Naive thymus-derived CD4-positive, alpha-beta T cell (primary cell): ENCODE measurements at places on chromosomes 2 and 18.

- no peak for DNase-seq
These were observed 371.6 kb downstream of the HRH4 start for GRCh38 chr18:24831871-24832665.

- no peak for DNase-seq
These were observed 35.0 kb downstream of the TEX51 start for GRCh38 chr2:126933711-126934091.

DNA sequence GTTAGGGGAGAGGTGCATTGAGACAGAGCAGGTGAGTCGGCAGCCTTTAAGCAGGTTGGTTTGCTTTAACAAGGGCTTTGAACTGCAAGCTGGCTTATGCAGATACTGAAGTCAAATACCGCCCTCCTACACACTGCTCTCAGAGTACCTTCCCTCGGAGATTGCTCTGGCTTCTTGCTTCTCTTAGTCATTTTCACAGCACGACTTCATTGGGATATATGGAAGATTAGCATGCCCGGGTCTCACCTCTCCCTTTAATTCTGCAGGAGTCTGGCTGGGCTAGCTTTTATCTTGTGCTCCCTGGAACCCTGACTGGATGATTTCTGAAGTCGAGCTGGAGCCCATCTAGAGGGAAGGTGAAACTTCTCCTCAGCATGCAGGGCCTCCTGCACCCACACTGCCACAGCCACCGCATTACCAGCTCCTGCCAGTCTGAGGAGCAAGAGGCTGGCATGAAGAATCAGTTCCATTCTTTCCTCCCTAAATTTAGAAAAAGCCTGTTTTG, 395.5 kb upstream of the HNRNPA3 start:
- DNase-seq, result peak; percentile 12

GRCh38 chr18:43077510-43078308, 37.8 kb downstream of the RIT2 start:
- no peak for DNase-seq

DNA sequence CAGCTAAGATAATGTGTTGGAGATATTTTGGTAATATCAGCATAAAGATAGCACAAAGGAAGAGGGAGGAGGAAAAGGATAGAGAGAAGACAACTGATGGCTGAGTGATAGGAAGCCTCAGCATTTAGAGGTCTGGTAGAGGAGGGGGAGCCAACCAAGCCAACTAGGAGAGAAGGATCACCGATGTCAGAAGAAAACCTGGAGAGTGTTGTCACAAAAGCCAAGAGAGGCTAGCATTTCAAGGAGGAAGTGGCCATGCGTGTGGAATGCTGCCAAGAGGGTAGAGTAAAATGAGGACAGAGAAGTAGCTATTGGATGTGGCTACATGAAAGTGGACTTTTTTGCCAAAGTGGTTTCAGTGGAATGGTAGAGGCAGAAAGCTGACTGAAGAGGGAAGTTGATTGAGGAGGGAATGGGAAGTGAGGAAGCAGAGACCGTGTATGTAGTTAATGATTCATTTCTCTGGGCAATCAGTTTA, 34.3 kb downstream of the LCLAT1 start:
- no peak for DNase-seq

GRCh38 chr18:332721-333510, 65.1 kb upstream of the THOC1 start:
- DNase-seq, result no peak

DNA sequence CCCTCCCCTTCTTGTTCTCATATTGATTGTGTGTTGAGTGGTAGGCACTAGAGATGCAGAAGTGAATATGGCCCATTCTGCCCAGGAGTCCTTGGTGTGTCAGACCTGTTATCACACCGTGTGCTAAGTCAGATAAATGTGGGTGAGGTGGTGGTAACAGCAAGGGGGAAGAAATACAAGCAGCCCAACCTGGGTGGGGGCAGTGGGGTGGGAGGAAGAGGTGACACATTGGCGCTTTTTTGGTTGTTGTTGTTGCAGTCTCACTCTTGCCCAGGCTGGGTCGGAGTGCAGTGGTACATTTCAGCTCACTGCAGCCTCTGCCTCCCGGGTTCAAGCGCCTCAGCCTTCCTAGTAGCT, 12.8 kb downstream of the B3GNT2 start:
- no peak for DNase-seq

GRCh38 chr18:60987963-60988362, 345.3 kb upstream of the CDH20 start:
- DNase-seq, result no peak

- DNase-seq, result no peak
These were observed 75.4 kb upstream of the PGAP1 start for GRCh38 chr2:197001921-197002320.

DNA sequence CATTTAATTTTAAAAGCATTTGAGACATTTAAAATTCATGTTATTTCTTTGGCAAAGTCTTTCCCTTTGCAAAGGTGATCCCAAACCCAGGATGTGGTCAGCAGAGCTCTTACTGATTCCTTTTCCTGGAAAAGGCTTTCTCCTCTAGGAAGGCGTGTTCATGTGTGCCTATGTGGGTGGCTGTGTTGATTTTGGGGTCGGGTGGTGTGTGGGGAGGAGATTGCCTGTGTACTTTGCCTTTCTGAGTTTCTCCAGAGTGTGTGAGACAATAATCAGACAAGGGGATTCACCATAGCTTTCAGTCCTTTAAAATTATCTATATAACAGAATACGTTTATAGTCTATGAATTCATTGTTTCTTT, 173.2 kb downstream of the SOCS6 start:
- no peak for DNase-seq

- no peak for DNase-seq
These were observed 73.7 kb upstream of the DPP10 start for GRCh38 chr2:114368705-114369104.

DNA sequence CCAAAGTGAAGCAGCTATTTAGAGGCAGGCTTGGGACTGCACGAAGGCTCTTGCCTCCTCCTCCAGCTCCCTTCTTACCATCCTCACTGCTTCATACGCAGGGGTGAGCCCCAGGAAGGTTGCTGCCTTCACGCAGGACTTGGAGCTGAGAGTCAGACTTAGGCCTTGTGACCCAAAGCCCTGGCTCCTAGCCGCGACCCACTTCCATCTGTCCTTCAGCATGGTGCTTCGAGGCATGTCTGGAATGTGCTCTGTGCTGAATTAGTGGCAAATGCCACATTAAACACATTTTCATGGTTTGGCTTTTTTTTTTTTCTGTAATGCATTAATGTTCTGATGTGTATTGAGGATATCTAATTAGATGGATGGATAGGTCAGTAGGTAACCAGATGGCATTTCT, 37.5 kb downstream of the ITGB1BP1 start:
- DNase-seq, result no peak

DNA sequence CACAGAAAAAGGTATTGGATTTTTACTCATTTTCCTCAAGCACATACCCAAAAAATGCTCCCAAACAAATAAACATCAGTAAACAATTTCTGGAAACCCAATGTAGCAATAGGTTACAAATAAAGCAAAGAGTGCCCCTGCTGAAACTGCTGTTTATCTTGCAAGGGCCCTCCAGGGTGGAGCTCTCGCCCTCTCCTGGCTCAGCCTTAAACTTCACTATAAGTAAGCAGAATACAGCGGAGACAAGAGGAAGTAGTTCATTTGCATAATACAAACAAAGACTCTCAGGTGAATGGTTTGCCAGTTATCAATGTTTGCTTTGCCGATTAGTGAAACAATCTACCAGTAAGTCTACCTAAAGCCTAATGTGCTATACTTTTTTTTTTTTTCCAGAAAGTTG, 437.6 kb downstream of the DLGAP1 start:
- DNase-seq, result no peak

GRCh38 chr2:215751200-215751910, 262.0 kb downstream of the MREG start:
- no peak for DNase-seq

DNA sequence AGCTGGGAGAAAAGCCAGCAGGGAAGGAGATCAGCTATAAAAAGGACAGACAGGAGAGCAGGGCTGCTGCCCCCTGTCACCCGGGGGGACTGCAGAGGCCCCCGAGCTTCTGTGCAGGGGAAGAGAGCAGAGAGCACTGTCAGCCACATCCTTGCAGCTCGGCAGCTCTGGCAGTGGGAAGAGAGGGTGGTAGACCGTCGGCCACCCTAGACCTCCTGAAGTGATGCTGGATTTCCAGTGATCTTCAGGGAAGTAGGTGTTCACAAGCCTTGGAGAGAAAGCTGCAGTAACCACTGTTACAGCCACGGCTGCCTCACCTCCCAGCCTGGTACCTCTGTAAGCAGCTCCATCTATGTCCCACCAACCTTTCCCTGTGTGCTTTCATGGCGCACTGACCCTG, 134.9 kb downstream of the TFCP2L1 start:
- DNase-seq, result no peak

DNA sequence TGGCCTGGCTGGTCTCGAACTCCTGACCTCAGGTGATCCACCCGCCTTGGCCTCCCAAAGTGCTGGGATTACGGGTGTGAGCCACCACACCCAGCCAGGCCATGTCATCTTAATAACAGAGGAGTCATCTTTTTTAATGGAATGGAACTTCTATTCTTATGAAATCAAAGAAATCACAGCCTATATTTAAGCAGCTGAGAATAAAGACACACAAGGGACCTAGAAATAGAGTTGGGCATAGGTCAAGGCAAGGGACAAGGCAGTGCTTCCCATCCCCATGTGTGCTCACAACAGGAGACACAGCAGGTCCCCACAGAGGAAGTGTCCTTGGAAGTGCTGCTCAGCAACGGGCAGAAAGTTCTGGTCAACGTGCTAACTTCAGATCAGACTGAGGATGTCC, 3.2 kb downstream of the SNX17 start:
- no peak for DNase-seq

DNA sequence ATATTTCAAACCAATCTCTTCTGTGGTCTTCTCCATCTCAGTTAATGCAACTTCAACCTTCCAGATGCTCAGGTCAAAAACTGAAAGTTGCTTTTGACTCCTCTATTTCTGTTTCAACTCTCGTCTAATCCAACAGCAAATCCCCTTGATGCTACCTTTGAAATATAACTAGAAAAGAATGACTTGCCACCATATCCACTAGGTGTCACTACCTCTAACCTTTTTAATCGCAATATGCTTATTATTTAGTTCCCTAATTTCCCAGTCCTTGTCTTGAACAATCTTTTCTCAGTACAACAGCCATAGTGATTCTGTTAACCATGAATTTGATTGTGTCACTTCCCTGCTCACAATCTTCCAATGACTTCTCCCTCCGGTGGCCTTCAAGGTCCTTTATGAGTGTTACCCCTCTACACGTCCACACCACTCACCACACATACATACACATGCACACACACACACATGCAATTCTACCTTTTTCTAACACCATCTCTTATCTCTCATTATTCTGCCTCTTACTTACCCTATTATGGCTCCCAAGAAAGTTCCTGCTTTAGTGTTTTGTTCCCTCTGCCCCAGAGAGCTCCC, 245.5 kb upstream of the KCNJ3 start:
- DNase-seq, result no peak

DNA sequence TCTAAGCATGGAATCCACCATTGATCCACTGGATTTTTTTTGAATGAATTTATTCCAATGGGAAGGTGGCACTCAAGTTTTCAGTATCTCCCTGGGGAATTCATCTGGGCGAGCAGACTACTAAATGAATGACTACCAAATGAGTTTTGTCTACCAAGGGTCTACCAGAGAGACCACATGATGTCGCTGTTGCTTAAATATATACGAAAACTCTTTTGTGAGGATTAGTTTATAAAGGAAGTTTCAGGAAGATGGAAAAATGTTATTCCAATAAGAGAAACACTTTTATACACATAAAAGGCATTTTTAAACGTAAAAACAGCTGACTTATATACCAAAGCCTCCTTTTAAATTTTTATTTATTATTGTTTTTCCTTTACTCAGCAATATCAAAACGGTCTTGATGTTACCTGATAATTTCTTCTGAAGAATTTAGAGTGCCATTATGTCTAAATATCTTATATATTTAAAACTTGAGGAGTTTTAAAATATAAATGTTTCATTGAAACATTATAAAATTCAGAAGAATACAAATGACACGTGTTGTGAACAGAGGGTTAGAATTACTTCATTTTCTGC, 139.7 kb downstream of the HRH4 start:
- DNase-seq, result no peak

DNA sequence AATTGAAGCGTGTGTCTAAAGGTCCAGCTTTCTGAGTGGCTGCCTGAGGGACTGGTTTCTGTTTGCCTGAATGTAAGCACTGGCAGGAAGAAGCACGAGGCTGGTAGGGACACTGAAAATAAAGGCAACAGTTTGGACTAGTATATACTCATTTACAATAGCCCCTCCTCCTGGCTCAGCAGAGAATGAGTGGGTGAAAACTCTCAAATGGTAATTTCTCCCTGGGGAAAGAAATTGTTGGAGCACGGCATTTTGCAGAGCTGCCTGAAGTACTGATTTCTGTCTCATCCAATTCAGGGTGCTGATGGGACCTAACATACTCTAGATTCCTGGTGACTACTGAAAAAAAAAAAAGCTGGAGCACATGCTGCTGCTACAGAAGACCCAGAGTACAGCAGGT, 17.3 kb upstream of the SPP2 start:
- DNase-seq, result no peak

DNA sequence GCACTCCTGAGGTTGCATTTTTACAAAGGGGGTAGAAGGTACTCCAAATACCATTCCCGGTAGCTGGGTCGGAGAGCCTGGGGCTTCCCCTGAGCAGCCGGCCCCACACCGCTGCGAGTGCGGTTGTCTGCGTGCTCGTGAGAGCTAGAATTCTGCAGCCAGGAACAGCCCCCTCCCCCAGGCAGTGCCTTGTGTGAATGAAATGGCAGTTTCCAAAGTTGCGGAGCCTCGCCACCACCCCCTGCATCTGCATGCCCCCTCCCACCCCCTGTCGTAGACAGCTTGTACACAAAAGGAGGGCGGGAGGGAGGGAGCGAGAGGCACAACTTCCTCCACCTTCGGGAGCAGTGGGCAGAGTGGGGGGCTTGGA, 1.1 kb downstream of the MYCN start:
- DNase-seq, result no peak

GRCh38 chr2:195500879-195501278, 156.1 kb upstream of the SLC39A10 start:
- no peak for DNase-seq

GRCh38 chr2:219509780-219510511, 4.3 kb upstream of the ASIC4 start:
- peak; percentile 38 for DNase-seq

DNA sequence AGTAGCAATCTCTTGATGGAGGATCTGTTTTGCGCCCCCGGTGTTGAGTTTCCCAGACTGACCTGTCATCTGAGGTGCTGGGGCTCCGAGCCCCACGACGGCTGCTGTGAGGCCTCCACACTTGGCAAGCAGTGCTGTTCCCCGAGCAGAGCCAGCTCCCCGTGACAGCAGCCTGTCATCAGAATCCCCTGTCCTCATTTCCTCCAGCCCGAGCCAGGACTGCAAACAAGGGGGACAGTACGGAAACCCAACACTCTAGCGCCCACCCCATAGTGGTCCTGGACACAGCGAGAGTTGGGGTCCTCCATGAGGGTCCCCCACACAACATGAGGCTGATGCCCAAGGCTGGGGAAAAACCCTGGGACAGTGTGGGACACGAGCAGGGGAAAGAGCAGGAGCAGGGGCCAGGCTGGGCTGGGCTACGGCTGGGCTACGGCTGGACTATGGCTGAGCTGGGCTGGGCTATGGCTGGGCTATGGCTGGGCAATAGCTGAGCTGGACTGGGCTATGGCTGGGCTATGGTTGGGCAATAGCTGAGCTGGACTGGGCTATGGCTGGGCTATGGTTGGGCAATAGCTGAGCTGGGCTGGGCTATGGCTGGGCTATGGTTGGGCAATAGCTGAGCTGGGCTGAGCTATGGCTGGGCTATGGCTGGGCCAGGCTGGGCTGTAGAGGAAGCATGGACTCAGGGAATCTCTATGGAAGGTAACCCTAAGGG, 1.5 kb upstream of the KLHL30 start:
- DNase-seq, result no peak
